ENCODE measurements at places on chromosomes 5 and 9.

- DNase-seq: no peak
Observed at GRCh38 chr9:135951889-135952663, 9.1 kb downstream of the UBAC1 start.

- DNase-seq: no peak
Observed at GRCh38 chr5:132477784-132478365, 12.7 kb downstream of the IRF1 start.

DNA sequence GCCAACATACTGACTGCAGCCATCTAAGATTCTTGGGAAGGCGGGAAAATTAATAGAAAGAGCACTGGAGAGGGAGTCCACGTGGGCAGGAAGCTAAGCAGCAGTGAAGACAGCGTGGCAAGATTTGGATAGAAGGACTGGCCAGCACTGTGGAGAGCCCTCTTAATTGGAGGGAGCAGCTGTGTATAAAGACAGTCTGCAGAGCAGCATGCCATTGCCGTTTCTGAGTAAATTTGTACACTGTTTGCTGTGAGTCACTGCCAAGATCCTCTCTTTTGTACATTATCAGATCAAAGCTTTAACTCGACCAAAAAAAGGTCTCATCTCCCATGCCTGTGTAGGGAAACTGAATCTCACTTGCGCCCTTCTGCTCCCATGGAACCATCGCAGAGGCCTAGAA lies 45.3 kb downstream of the INSYN2B start:
- DNase-seq: peak; percentile 29

DNA sequence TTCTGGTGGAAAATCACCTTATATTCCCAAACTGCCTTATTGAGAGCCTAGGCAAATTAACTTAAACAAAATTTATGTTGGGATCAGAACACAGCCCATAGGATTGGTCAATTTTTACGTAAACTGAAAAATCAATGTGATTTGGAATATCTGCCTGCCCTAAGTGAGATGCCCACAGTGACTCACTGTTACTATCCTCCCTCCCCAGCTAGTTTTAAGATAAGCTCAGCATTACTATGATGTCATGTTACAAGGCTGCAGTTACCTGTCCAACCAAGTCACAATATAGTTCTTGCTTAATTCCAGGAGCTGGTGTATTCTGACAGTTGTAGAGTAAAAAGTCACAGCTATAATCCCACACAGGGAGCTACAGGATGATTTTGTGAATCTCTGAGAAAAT lies 23.1 kb downstream of the SKP1 start:
- no peak for DNase-seq

- no peak for DNase-seq
Observed at GRCh38 chr5:150638488-150639376, 1.7 kb upstream of the SYNPO start.

Measured in cardiac fibroblast (primary cell).